ENCODE measurements at places on chromosomes 7 and 10. TPM values are rescaled to one million over a fixed set of nuclear protein-coding genes. Genes with fewer than 3 reads are reported as not detected.

The CXCL12 gene
- 30.6 TPM for polyA plus RNA-seq

The DENND2A gene
- polyA plus RNA-seq = 18.2 TPM

The GFRA1 gene
- polyA plus RNA-seq = 1.7 TPM

The PDK4 gene
- polyA plus RNA-seq = 0.37 TPM
